ENCODE measurements at places on chromosomes 16 and 17. TPM values are rescaled to one million over a fixed set of nuclear protein-coding genes. Genes with fewer than 3 reads are reported as not detected.

DNA sequence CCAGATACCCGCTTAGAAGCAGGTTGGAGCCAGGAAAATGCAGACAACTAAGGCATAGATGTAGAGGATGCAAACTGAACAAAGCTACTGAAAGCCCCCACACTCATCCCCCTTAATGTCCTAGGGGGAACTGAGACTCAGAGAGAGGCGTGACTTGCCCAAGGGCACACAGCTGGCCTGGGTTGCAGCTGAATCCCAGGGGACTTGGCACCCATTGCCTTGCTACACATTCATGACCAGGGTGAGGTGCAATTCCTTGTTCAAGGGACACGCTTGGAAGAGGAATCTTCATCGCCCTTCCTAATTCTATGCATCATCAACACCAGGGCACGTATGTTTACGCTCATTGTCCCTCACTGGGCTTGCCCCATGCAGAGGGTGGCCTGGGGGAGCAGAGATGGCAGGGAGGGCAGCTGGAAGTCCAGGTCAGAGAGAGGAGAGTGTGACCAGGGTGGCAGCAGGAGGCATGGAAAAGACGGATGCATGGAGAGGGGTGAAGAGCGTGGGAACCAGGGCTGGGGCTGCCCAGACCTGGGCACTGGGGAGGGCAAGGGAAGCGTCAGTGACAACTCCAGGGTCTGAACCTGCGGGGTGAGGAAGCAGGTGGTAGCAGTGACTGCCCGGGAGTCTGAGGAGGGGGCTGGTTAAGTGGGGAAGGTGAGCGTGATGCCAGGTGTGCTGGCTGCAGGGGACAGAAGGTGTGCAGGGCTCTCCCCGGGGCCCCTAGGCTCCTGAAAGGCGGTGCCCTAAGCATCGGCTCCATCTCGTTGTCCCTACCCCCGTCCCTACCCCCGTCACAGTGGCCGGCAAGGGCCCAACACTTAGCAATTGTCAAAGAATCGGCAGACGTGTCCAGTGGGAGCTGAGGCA is 267.1 kb upstream of the TNRC6C start:
- H3K27me3 ChIP-seq = no peaks in the 10 kb centered on the region
- peak; percentile 54 for DNase-seq
- no peak overlapping the region for H3K4me3 ChIP-seq
- H3K36me3 ChIP-seq = no peaks in the 10 kb centered on the region
- no peak overlapping the region for H3K27ac ChIP-seq

DNA sequence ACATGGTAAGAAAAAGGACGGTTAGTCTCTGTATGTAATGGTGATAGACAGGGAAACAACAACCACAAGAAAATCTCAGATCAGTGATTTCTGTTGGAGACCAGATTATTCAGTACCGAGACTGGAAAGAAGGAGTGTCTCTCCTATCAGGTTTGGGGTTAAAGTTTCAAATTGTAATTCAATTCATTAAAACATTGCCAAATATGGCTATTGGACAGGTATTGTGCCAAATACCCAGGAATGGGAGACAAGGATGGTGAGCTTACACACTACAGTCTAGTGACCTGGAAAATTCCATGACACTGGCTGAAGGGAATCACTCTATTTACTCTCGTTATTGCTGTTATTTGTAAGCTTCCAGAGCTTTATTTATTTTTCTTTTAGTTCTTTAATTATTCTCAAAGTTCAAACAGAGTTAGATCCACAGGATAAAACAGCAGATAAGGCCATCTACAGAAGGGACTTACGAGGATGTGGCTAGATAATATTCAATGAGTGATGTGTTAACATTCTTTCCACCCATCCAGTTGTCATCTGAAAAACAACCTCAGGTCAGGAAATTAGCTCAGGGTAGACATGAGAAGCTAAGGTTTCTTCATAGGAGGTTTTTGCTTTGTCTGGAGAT is 25.1 kb upstream of the MMD start:
- no peak overlapping the region for H3K4me3 ChIP-seq
- H3K27me3 ChIP-seq = no peaks in the 10 kb centered on the region
- no peak overlapping the region for H3K27ac ChIP-seq
- H3K36me3 ChIP-seq = no peaks in the 10 kb centered on the region

DNA sequence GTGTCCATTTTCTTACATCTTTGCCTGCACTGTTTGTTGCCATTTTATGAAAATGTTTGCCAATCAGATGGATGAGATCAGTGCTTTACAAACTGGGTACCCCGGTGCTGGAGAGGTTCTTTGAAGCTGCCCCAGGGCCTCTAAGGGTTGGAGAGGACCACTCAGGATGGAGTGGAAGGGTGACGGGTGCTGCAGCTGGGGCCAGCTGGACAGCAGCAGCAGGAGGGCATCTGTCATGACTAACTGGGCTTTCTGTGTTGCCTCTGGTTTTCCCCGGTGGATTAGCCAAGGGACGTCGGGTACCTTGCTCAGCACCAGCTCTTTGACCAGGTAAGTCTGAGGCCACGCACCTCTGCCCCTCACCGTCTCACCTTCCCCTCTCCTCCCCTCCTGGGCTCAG is 12.3 kb downstream of the KDM8 start:
- no peak overlapping the region for H3K27ac ChIP-seq
- H3K27me3 ChIP-seq = no peaks in the 10 kb centered on the region
- peaks cover 16% of the 10 kb centered on the region for H3K36me3 ChIP-seq
- H3K4me1 ChIP-seq = no peaks in the 10 kb centered on the region

GRCh38 chr16:86185089-86185488 is 286.1 kb downstream of the IRF8 start:
- H3K27me3 ChIP-seq = no peaks in the 10 kb centered on the region
- no peak overlapping the region for H3K4me3 ChIP-seq
- no peak for DNase-seq
- H3K36me3 ChIP-seq = no peaks in the 10 kb centered on the region
- H3K4me1 ChIP-seq = no peaks in the 10 kb centered on the region
- H3K27ac ChIP-seq = no peak overlapping the region

DNA sequence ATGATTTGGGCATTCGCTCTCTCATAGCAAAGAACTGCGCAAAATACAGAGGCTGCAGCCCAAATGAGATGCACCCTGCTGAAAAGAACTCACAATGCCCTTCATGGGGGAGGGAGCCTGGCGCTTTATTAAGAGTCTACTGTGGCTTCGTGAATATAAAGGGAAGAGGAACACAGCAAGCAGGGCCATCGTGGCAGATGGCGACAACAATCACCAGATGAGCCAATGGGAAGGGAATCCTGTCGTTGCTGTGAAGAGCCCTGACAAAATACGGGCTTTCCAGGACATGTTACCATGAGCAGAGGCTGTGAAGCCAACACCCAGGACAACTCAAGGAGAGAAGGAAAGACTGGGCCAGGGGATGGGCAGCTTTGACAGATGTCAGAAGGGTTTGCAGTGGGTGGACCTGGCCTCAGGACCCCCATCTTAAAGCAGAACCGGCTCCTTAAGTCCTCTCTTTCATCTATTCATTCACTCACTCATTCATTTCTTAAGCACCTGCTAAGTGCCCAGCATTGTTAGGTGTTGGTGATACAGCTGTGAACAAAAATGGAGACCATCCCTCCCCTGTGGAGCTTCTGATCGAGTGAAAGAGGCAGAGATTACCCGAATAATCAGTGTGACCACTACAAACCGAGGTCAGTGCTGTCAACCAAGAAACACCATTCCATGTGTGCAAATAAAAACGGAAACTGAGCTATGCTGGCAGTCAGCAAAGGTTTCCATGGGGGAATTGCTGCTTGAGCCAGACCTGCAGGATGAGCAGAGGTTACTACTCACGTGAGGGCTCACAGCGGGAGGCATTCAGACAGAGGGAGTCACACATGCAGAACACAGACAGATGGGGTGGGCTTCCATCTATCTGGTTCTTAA is 125.8 kb downstream of the DYNLRB2 start:
- H3K27ac ChIP-seq = no peak overlapping the region
- no peaks in the 10 kb centered on the region for H3K27me3 ChIP-seq
- no peak overlapping the region for H3K4me3 ChIP-seq
- H3K4me1 ChIP-seq = no peaks in the 10 kb centered on the region

GRCh38 chr17:27986805-27987684 is 55.4 kb upstream of the NLK start:
- no peaks in the 10 kb centered on the region for H3K36me3 ChIP-seq
- H3K4me3 ChIP-seq = no peak overlapping the region
- H3K4me1 ChIP-seq = no peaks in the 10 kb centered on the region
- DNase-seq = no peak

DNA sequence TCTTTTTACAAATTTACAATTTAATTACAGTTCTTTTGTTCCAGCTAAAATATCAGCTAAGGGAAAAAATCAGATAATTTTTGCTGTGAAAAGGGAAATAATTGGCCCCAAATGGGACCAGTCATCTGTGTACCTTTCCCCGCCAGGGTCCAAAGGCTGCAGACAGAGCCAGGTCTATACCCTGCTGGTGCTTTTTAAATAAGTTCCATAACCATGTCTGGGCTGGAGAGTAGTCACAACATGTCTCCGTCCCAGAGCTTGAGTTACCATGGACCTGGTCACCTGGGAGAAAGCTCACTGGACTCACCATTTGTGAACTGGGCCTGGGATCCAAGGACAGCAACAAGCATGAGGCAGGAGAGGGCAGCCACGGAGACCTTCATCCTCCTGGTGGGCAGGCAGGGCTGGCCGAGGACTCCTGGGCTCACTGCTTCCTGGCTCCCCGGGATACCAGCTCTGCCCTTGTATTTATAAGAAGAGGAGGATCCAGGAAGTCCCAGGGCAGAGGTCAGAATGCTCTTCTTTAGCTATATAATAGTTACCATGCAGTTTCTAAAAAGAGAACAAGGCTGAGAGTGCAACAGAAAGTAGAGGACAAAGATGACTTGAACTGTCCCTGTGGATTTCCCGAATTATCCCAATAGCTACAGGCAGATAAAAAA is at the start of gene CCL15:
CCL15 (minus strand) TSS at position 444 of the 662 bp plus-strand sequence; CDS start at position 383, 61 bp downstream.
- no peak within 1 kb of the TSS for H3K4me3 ChIP-seq
- no peaks in the 10 kb centered on the region for H3K27me3 ChIP-seq
- no peak for DNase-seq
- H3K36me3 ChIP-seq = no peaks in the 10 kb centered on the region
- H3K4me1 ChIP-seq = no peaks in the 10 kb centered on the region

GRCh38 chr16:11450136-11450535 is 104.9 kb downstream of the RMI2 start:
- H3K27me3 ChIP-seq = no peaks in the 10 kb centered on the region
- H3K27ac ChIP-seq = no peak overlapping the region

- no peak for DNase-seq
- no peak overlapping the region for H3K4me3 ChIP-seq
- H3K27ac ChIP-seq = no peak overlapping the region
- no peaks in the 10 kb centered on the region for H3K27me3 ChIP-seq
These were observed 934.8 kb upstream of the EEF2KMT start for GRCh38 chr16:6032438-6032837.

DNA sequence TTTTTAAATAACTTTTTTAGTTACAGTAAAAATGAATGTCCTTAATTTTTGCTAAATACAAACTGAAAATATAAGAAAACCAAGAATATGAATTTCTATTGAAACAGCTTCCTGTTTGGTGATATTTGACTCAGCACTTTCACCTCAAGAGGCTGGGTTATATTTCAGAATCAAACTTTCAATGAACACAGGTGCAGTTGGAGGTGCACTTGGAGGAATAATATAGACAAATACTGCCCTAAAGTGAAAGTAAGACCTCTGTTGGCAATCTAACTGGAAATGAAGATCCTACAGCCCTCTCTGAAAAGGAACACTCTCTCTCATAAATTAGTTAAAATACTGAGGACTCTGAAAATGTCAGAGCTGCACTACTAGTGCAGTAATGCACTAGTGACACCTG is 106.2 kb downstream of the BRIP1 start:
- H3K27ac ChIP-seq = no peak overlapping the region
- no peaks in the 10 kb centered on the region for H3K4me1 ChIP-seq
- DNase-seq = no peak

DNA sequence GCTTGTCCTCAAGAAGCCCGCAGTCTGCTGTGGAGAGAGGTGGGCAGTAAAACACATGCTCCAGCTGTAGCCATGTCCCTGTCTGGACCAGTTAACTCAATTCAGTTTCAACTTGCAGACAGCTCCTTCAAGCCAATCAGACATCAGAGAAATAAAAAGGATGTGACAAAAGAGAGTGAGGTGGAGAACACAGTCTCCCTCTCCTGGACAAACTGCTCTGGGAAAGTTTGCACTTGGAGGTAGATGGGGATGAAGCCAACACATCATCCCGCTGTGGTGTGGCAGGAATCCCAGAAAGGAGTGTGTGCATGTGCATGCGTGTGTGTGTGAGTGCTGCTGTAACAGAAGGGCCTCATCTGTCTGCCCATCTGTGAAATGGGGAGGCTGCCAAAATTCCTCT is 358.6 kb upstream of the ASIC2 start:
- no peak overlapping the region for H3K27ac ChIP-seq
- peak; percentile 7 for DNase-seq
- H3K36me3 ChIP-seq = no peaks in the 10 kb centered on the region
- no peak overlapping the region for H3K4me3 ChIP-seq

DNA sequence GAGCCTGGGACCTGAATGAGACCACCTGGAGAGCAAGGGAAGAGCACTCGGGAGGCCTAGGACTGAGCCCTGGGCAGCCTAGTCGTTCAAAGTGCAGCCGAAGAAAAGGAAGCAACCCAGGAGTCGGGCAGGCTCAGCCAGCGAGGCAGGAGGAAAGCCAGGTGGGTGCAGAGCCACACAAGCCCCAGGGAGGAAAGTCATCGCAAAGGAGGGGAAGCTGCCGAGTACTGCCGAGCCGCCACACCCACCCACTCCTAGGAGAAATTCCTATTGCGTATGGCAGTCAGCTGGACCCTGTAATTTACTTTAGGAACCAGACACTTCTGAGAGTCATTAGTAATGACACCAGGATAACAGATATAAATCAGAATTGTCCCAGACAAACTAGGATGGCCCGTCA is 187.6 kb downstream of the KATNIP start:
- H3K4me1 ChIP-seq = no peaks in the 10 kb centered on the region
- H3K36me3 ChIP-seq = no peaks in the 10 kb centered on the region
- H3K4me3 ChIP-seq = no peak overlapping the region
- H3K27me3 ChIP-seq = no peaks in the 10 kb centered on the region
- no peak for DNase-seq
- no peak overlapping the region for H3K27ac ChIP-seq

GRCh38 chr17:29143894-29144293 is 36.3 kb downstream of the MYO18A start:
- H3K27me3 ChIP-seq = no peaks in the 10 kb centered on the region
- DNase-seq = no peak
- no peaks in the 10 kb centered on the region for H3K36me3 ChIP-seq
- no peak overlapping the region for H3K4me3 ChIP-seq

- peaks cover 6% of the 10 kb centered on the region for H3K4me1 ChIP-seq
- H3K27me3 ChIP-seq = no peaks in the 10 kb centered on the region
- H3K4me3 ChIP-seq = no peak overlapping the region
- no peak for DNase-seq
- H3K36me3 ChIP-seq = peaks cover 19% of the 10 kb centered on the region
- H3K27ac ChIP-seq = no peak overlapping the region
These were observed 34.4 kb downstream of the ZCCHC14 start for GRCh38 chr16:87458424-87458915.

MT2A gene
- 602 TPM for total RNA-seq

NGFR gene
- total RNA-seq = 53.0 TPM

ACSM5 gene
- total RNA-seq = not detected
